ENCODE measurements at places on chromosomes 13 and 19. TPM values are rescaled to one million over a fixed set of nuclear protein-coding genes. Genes with fewer than 3 reads are reported as not detected.

DNA sequence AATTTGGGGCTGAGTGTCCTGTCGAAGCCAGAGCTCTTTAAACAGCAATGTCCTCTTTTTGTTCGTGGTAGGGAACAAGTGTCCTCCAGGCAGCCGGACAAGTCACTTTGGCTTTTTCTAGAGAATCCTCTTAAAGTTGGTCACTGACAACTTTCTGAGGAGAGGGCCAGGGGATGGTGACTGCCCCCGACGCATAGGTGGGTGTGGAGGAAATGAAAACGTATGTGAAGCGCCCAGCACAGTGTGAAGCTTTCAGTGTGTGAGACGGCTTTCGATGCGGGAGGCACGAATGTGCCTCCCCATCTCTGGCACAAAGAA, 45.8 kb upstream of the ZNF536 start:
- no peak for DNase-seq

DNA sequence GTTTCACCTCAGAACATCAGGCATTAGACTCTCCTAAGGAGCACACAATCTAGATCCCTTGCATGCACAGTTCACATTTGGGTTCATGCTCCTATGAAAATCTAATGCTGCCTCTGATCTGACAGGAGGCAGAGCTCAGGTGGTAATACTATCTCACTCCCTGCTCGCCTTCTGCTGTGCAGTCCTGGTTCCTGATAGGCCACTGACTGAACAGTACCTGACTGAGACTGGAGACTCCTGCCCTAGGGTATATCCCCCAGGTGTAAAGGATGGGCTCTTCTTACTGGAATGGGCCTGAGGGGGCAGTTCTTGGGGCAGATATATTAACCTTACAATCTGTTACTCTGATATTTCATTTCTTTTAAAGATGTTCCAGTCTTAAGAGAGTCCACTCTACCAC, 6.3 kb downstream of the OBI1 start:
- no peak for DNase-seq

- no peak for DNase-seq
Measured at GRCh38 chr19:50490991-50491472, 14.4 kb upstream of the GARIN5A start.

GRCh38 chr19:55005684-55006488, 32.2 kb downstream of the GP6 start:
- peak; percentile 63 for DNase-seq

- no peak for DNase-seq
Measured at GRCh38 chr19:10612499-10613119, 12.7 kb upstream of the SLC44A2 start.

- DNase-seq = no peak
Measured at GRCh38 chr19:54791476-54791875, 11.9 kb upstream of the KIR2DL4 start.

- peak; percentile 62 for DNase-seq
Measured at GRCh38 chr19:1084024-1084868, 10.9 kb downstream of the POLR2E start.

DNA sequence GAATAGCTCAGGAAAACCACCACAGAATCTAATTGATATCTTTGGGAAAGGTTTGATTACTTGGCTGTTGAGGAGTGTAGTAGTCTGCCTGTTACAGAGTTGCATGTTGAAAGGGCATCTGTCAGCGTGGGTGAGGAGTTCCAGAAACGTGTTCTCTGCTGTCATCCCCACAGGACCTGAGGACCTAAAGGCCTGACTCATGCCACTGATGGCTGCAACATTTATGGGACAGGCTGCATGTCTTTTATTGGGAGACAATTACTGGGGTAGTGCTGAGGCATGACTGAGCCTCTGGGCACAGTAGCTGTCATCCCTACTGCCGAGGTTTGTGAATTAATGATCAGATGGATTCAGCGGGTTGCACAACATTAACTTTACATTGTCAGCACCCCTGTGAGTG, 525.9 kb downstream of the GPC6 start:
- no peak for DNase-seq

Gene BABAM1
- 105 TPM for total RNA-seq

Gene EID2B
- 3.0 TPM for total RNA-seq

Gene PLIN4
- total RNA-seq = not detected

Gene SERPINE3
- not detected for total RNA-seq

Measured in activated CD8-positive, alpha-beta T cell treated with anti-CD3 and anti-CD28 coated beads for 36 hours (primary cell).